H4 (cell line): ENCODE measurements at places on chromosomes 6 and 20. TPM values are rescaled to one million over a fixed set of nuclear protein-coding genes. Genes with fewer than 3 reads are reported as not detected.
A peak's percentile ranks its signal among the peaks of the same experiment; 100 is the strongest.

DNA sequence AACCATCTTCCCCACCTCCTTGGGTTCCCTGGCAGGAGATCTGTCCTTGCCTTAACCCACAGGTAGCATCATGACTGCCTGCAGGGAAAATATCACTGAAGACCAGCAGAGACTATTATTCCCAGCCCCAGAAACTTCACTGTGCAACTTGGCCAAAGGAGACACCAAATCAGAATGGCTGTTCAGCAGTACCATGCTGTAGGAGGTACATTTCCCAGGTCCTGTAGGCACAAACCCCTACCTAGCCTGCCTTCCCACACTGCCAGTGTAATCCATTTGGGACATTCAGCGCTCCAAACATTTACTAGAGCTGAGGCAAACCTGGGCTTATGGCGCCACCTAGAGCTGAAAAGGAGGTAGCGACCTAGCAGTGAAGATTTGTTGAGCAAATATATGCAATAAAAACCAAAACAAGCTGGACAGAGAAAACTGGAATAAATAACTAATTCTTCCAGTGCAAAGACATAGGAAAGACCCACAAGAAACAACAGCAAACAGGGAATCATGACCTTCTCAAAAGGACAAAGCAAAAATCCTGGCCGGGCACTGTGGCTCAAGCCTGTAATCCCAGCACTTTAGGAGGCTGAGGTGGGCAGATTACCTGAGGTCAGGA is 60.3 kb downstream of the VTA1 start:
- peak; percentile 21 for DNase-seq

DNA sequence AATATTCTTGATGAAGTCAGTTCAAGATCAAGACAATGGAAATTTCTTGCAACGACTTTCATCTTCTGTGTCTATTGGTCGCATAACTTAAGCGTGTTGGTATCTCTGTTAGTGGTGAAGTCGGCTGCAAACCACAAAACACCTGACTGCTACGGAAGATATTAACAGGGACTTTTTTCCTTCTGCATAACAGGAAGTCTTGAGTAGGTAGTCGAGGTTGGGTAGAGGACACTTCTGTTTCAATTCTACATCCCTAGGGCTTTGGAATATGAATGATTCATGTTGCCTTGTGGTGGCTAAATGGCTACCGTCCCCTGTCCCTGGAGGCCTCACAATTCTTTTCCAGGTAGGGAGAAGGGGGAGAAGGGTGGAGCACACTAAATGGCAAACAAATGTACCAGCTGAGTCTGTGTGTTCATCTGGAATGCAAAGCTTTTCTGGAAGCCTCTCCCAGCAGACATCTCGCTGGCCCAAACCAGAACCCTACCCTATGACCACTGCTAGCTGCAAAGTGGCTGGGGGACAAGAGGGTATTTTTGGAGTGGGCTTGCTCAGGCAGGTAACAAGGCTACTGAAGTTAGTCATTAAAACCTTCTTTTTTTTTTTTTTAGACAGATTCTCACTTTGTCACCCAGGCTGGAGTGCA is 34.6 kb upstream of the NKX2-2 start:
- no peak for DNase-seq

Gene ADGB
- not detected in 2 replicates for total RNA-seq

GRCh38 chr6:149854532-149854931 is 9.6 kb downstream of the LRP11 start:
- peak; percentile 21 for DNase-seq

Gene GABRR1
- total RNA-seq: not detected in 2 replicates

DNA sequence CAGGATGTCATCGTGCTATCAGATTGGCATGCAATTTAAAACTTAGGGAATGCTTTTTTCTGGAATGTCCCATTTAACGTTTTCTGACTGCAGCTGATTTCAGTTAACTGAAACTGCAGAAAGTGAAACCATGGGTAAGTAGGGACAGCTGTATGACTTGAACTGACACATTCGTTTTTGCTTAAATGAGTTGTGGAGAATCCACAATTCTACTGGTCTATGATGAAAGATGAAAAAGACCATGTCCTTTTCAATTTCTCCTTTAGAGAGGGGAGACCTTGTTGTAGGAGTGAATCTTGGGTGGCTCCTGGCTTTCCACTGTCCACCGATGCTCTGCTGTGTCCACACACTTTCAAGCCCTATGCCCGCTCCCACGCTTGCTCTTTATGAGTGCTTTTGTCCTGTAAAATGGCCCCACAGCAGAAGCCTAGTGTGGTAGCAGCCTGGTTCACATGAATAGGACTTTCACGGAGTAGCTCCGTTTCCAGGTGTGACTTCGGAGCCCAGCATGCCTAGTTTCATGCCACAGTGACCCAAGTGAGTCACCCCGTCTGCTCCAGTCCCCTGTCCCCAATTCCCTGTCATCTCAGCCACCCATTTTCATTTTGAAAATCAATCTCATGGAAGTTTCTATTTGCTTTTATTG is 21.9 kb downstream of the DYNLT1 start:
- no peak for DNase-seq

GRCh38 chr6:15553736-15554294 is 109.0 kb downstream of the DTNBP1 start:
- DNase-seq: no peak
